ENCODE measurements at places on chromosomes 3 and 15.

- DNase-seq: no peak
Measured at GRCh38 chr3:151863611-151864010, 9.8 kb upstream of the SUCNR1 start.

DNA sequence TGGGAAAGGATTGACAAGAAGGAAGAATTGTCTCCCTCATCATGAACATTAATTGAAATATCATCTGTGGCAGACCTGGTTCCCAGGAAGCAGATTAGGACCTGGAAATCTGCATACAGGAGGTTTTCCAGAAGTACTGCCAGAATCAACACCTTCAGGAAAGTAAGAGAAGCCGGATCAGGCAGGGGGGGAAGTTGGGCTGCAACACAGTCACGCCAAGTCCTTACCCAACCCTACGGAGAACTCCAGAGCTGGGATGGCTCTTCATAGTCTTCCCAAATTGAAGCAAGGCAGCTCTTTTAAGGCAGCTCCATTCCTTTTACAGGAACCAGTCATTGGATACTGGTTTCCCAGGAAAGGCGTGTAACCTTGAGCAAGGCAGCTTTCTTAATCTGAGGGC is 35.2 kb upstream of the BFSP2 start:
- DNase-seq: no peak

- DNase-seq: no peak
Measured at GRCh38 chr3:16866571-16866970, 18.2 kb upstream of the PLCL2 start.

GRCh38 chr3:73733746-73734145 is 109.0 kb upstream of the PDZRN3 start:
- no peak for DNase-seq

DNA sequence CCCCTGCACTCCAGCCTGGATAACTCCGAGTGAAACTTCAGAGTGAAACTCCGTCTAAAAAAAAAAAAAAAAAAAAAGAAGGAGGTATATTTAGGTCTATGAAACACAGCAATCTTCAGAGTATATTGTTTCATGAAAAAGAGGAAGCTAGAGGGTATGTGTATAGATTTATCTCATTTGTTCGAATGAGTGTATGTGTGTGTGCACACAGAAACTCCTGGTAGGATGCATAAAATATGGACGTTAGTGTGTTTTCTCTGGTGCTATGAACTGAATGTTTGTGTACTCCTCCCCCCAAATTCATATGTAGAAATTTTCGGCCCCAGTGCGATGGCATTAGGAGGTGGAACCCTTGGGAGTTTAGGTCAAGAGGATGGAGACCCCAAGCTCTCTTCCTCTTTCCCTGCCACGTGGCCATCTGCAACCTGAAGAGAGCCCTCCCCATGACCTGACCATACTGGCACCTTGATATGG is 98.6 kb upstream of the KLF13 start:
- DNase-seq: no peak

GRCh38 chr15:72034859-72035650 is 82.9 kb downstream of the MYO9A start:
- no peak for DNase-seq

GRCh38 chr3:140586311-140586710 is 91.6 kb upstream of the TRIM42 start:
- DNase-seq: no peak

GRCh38 chr15:51414256-51414860 is 72.9 kb downstream of the GLDN start:
- no peak for DNase-seq

GRCh38 chr15:25793354-25794050 is 69.6 kb downstream of the ATP10A start:
- DNase-seq: no peak

- DNase-seq: no peak
Measured at GRCh38 chr3:113812854-113813253, 25.7 kb upstream of the GRAMD1C start.

DNA sequence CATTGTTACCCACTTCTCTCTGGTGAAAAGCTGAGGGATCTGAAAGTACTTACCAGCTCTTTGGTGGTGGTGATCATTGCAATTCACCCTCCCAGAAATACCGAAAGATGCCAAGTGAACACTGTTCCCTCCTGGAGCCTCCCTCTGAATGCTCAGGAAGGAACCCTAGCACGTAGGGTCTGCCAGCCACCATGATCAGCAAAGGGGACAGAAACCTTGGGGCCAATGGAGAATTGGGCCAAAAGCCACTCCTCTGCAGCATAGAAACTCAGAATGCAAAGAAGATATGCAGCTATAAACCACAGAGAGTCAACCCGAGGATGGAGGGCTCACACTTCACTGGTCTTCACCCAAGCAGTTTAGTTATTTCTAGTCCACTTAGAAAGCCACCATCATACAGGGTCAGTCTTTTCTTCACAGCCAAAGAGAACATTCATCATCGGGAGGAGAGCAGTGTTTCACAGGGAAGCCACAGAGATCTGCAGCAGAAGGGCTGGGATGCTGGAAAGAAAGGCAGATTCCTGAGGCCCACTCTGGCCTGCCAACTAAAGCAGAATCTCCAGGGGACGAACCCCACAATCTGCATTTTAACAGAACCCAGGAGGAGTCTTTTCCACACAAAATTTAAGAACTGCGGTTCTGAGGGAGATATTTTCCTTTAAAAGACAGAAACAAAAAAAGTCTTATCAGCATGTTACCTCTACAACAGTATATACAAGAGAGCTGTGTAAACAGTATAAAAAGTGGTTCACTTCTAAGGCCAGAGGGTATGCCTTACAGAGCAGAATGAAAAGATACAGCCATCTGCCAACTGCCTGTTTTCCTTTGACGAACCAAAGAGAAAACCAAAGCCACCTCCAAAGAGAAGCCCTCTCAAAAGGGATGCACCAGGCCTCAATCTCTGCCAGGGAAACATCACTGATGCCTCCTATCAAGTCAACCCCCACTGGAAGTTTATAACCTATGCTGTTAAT is 11.3 kb downstream of the TBC1D2B start:
- DNase-seq: no peak

DNA sequence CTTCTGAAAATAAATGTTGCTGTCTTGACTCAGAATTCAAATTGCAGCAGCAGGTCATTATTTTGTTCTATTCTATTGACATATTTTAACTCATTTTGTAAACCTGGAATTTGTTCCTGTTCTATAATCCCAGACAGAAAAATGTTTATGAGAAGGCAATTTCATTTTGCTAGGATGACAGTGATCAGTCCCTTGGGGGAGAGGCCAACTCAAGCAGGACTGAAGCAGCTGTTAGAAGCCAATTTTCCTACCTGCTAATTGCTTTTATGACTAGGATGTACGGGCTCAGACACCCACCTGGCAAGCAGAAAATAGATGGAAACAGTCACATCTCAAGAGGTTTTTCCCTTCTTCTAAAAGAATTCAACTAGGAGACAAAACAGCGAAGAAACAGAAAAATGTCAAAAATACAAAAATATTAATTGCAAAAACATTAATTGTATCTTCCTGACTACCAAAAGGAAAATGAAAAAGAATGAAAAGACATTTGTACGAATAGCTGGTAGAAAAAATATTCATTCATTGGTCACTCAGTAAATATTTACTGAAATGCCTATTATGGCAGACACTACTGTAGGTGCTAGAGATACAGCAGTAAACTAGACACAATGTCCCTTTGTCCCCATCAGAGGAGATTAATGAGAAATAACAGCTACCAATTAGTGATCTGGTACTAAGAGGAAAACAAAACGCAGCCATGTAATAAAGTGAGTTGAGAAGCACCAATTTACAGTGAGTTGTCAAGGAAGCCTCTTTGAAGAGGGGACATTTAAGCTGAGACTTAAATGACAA is 73.5 kb downstream of the PEAK1 start:
- no peak for DNase-seq

- DNase-seq: no peak
Measured at GRCh38 chr3:25097023-25097422, 331.0 kb upstream of the RARB start.
